Type B pancreatic cell (in vitro differentiated cells): ENCODE measurements at places on chromosomes 6 and 20. TPM values are rescaled to one million over a fixed set of nuclear protein-coding genes. Genes with fewer than 3 reads are reported as not detected.

- H3K27me3 ChIP-seq = peaks cover 8% of the 10 kb centered on the region
- no peaks in the 10 kb centered on the region for H3K36me3 ChIP-seq
- no peaks in the 10 kb centered on the region for H3K4me1 ChIP-seq
- no peak for DNase-seq
- H3K4me3 ChIP-seq = no peak overlapping the region
Measured at GRCh38 chr20:46774236-46774635, 64.8 kb downstream of the SLC2A10 start.

GRCh38 chr20:49471397-49471796 is 11.1 kb downstream of the KCNB1 start:
- no peak for DNase-seq
- peaks cover 37% of the 10 kb centered on the region for H3K27me3 ChIP-seq
- no peak overlapping the region for H3K27ac ChIP-seq
- H3K4me3 ChIP-seq = no peak overlapping the region
- no peaks in the 10 kb centered on the region for H3K36me3 ChIP-seq

DNA sequence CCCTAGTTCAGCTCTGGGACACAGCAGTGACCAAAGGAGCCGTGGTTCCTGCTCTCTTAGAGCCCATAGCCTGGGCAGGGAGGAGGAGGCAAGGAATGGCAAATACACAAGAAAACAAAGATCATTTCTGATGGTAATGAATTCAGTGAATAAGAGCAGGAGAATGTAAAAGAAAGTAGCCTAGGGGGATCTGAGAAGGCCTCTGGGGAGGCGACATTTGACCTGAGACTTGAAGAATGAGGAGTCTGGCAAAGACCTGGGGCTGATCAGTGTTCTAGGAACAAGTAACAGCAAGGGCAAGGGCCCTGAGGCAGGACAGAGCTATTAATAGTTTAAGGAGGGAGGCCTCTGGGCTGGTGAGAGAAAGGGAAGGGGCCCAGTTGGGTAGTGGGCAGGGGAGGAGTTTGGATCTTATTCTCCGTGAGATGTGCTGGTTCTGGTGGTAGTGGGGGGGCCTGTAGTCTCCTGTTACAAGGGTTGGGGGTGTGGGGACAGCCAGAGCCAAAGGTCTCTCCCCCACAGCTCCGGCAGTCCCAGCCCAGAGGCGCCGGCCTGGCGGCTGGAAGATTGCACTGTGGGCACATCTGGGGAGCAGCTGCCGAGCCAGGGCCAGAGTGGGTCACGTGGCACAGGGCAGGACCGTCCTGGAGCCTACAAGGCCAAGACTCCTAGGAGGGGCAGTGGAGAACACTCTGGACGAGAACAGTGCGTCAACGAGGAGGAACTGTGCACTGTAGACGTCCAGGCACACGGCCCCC is 9.3 kb upstream of the ID1 start:
- peak overlapping the region; percentile 46 for H3K4me3 ChIP-seq
- H3K27ac ChIP-seq = peak overlapping the region; percentile 85

GRCh38 chr20:55513954-55514353 is 491.4 kb downstream of the CBLN4 start:
- H3K4me1 ChIP-seq = peaks cover 14% of the 10 kb centered on the region
- H3K4me3 ChIP-seq = no peak overlapping the region
- H3K27ac ChIP-seq = no peak overlapping the region
- no peak for DNase-seq
- H3K27me3 ChIP-seq = peaks cover 14% of the 10 kb centered on the region
- H3K36me3 ChIP-seq = no peaks in the 10 kb centered on the region

GRCh38 chr20:24102290-24102689 is 113.7 kb upstream of the GGTLC1 start:
- no peak overlapping the region for H3K4me3 ChIP-seq
- H3K27me3 ChIP-seq = peaks cover 57% of the 10 kb centered on the region
- no peak for DNase-seq
- no peak overlapping the region for H3K27ac ChIP-seq
- peaks cover under 1% of the 10 kb centered on the region for H3K4me1 ChIP-seq

- peaks cover 39% of the 10 kb centered on the region for H3K4me1 ChIP-seq
- peak overlapping the region; percentile 97 for H3K27ac ChIP-seq
- H3K4me3 ChIP-seq = peak overlapping the region; percentile 98
- DNase-seq = no peak
- H3K27me3 ChIP-seq = no peaks in the 10 kb centered on the region
- peaks cover 23% of the 10 kb centered on the region for H3K36me3 ChIP-seq
Measured at GRCh38 chr6:4017834-4018170, 61.1 kb downstream of the FAM217A start.

GRCh38 chr20:58627212-58628072 is 23.6 kb upstream of the STX16 start:
- no peaks in the 10 kb centered on the region for H3K36me3 ChIP-seq
- H3K27ac ChIP-seq = no peak overlapping the region
- peaks cover 15% of the 10 kb centered on the region for H3K4me1 ChIP-seq
- H3K27me3 ChIP-seq = peaks cover 5% of the 10 kb centered on the region

DNA sequence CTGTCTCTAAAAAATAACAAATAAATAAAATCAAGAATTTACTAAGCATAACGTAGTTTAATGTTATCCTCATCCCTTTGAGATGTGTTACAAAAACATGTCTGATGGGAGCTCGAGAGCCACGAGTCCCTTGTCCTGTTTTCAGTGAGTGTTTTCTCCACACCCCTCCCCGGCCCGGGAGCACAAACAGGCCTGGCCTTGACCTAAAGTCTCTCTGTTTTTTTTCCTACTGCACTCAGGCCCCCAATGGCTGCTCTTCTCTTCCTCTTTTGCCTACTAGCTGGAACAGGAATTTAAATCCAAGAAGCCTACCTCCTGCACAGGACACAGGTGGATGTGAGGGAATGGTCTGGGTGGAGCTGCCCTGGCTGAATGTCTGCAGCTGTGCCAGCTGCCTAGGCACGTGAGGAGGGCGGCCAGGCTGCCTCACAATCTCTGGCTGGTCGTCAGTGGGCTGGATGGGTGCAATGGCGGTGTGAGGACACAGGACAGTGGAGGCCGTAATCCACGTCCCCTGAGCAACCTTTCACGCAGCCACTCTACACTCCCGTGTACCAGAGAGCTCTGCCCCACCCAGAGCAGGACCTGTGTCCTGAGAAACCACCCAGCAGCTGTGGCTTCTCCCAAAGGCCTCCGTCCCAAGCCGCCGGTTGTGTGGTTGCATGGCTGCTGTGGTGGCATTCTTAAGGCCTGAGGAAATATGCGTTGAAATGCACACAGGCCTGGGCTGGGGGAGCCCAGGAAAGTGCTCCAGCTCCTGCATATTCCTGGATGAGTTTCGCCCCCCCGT is 117.5 kb downstream of the FAM120B start:
- H3K27me3 ChIP-seq = peaks cover 8% of the 10 kb centered on the region
- H3K4me1 ChIP-seq = peaks cover 5% of the 10 kb centered on the region
- no peak overlapping the region for H3K4me3 ChIP-seq
- no peak overlapping the region for H3K27ac ChIP-seq
- H3K36me3 ChIP-seq = no peaks in the 10 kb centered on the region
- peak; percentile 53 for DNase-seq

DNA sequence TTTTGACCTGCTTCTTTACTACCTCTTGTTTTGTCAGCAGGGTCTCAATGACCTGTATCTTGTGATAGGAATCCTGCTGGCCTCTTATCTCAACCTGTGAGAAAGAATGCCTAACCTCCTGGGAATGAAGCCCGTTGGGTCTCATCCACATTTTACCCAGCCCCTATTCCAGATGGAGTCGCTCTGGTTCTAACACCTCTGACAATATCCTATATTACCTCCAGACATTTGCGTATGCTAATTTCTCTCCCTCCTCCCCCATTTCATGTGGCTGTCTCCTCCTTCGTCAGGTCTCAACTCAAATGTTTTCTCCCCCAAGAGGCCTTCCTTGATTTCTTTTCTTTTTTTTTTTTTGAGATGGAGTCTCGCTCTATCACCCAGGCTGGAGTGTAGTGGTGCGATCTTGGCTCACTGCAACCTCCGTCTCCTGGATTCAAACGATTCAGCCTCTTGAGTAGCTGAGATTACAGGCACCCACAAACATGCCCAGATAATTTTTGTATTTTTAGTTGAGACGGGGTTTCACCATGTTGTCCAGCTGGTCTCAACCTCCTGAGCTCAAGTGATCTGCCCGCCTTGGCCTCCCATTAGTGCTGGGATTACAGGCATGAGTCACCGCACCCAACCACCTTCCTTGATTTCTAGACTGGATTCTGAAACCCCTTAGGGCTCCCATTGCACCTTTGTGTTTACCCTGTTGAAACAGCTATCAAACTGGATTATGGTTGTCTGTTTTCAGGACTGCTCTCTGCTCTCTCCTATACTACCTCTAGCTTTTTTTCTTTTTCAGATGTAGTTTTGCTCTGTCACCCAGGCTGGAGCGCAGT is 49.5 kb upstream of the B4GALT5 start:
- H3K27me3 ChIP-seq = no peaks in the 10 kb centered on the region
- DNase-seq = no peak
- no peaks in the 10 kb centered on the region for H3K36me3 ChIP-seq
- H3K27ac ChIP-seq = no peak overlapping the region
- peaks cover 20% of the 10 kb centered on the region for H3K4me1 ChIP-seq
- no peak overlapping the region for H3K4me3 ChIP-seq

- H3K27ac ChIP-seq = no peak overlapping the region
- H3K4me1 ChIP-seq = no peaks in the 10 kb centered on the region
- H3K27me3 ChIP-seq = no peaks in the 10 kb centered on the region
- H3K36me3 ChIP-seq = peaks cover 10% of the 10 kb centered on the region
- DNase-seq = no peak
Measured at GRCh38 chr20:50586531-50587232, 76.5 kb downstream of the PTPN1 start.

DNA sequence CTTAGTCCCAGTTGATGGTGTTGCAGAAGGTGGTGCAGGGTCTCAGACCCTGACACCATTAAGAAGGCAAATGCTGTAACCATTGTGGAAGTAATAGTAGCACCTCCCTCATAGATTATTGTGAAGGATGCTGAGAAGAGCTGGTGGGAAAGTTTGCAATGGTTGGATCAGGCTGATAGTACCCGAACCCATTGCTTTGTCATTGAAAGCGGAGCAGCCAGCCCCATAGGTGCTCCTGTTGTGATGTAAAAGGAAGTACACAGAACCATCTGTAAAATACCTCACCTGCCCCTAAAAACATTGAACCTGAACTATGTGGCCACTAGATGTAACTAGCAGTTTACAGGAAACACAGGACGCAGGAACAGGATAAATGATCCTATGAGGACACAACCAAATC is 31.5 kb downstream of the RIOK1 start:
- H3K4me1 ChIP-seq = peaks cover 19% of the 10 kb centered on the region
- no peaks in the 10 kb centered on the region for H3K27me3 ChIP-seq
- H3K27ac ChIP-seq = peak overlapping the region; percentile 13
- DNase-seq = no peak

GRCh38 chr6:7532821-7533220 is 8.7 kb upstream of the DSP start:
- H3K27me3 ChIP-seq = no peaks in the 10 kb centered on the region
- H3K27ac ChIP-seq = peak overlapping the region; percentile 93

DNA sequence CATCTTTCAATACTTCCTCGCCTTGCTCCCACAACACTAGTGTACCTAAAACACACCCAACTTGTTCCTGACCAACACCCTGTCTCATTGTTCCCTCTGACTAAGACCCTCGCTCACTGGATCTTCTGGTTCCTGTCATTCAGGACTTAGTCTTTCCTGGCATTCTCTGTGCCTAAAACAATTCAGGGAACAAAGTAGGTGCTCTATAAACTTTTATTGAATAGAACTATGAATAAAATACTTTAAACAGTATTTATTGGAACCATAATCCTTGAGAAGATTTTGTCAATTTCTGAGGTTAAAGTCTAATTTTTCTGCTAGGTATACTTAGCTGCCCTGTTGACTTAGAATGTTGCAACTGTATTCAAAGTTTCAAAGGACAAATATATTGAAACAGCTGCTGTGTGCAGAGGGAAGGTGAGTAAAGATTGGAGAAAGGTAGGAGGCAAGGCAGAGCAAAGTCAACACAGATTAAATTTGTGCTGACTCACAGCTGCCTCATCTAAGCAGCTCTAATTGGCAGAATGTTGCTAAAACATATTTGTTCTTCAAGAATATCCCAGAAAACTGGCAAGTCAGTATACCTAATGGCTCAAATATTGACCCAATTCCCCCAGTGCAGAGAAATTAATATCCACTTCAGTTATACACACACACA is 37.6 kb downstream of the GSTA2 start:
- DNase-seq = no peak
- H3K27ac ChIP-seq = peak overlapping the region; percentile 84
- H3K27me3 ChIP-seq = no peaks in the 10 kb centered on the region
- peaks cover 5% of the 10 kb centered on the region for H3K4me1 ChIP-seq
- no peaks in the 10 kb centered on the region for H3K36me3 ChIP-seq
- peak overlapping the region; percentile 8 for H3K4me3 ChIP-seq

- peaks cover 9% of the 10 kb centered on the region for H3K36me3 ChIP-seq
- H3K4me1 ChIP-seq = peaks cover 67% of the 10 kb centered on the region
- DNase-seq = no peak
- H3K4me3 ChIP-seq = peak overlapping the region; percentile 64
Measured at GRCh38 chr6:149337320-149337719, 19.8 kb downstream of the TAB2 start.

DNA sequence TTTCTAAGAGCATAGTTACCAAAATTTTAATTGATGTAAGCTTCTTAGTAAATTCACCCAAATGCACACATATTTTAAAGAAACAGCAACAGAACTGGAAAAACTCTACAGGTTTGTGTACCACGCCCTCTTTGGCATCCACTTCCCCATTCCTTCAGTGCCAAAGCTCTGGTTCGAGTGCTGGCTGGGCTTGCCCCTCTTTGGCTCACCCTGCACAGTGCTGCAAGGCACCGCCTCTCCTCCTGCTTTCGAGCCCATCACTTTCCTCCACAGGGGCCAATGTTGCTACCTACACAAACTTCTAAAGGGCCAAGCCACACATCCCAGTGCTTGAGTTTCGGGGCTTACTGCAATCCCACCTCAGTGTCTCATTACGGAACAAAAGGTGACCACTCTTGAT is 9.6 kb downstream of the LRP11 start:
- DNase-seq = no peak
- H3K27ac ChIP-seq = peak overlapping the region; percentile 99
- H3K4me1 ChIP-seq = peaks cover 26% of the 10 kb centered on the region
- peak overlapping the region; percentile 63 for H3K4me3 ChIP-seq

- H3K27ac ChIP-seq = peak overlapping the region; percentile 99
- H3K27me3 ChIP-seq = no peaks in the 10 kb centered on the region
- DNase-seq = no peak
- H3K36me3 ChIP-seq = peaks cover 14% of the 10 kb centered on the region
- H3K4me1 ChIP-seq = peaks cover 46% of the 10 kb centered on the region
Measured at GRCh38 chr20:35663516-35664465, 909 bp downstream of the CPNE1 start.

DNA sequence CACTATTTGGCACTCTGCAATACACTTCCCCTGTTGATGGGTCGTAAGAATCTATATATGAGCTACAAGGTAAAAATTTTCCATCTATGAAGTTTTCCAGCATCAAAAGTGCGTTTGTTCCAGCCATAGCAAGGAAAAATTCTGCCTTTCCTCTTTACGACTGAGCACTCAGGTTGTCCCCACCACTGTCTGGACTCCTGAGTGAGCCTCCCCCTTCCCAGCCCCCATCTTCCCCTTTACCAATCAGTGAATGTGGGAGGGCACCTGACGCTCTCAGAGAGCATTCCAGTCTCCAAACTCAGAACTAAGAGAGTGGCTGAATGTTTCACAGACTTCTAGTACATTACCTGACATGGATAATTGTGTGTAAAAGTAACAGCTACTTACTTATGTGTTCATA is at the start of gene ALDH8A1:
TSS of gene ALDH8A1 (minus strand) at position 175 of the 400 bp plus-strand sequence. CDS start at position 127, 48 bp downstream.
- no peaks in the 10 kb centered on the region for H3K36me3 ChIP-seq
- no peak within 1 kb of the TSS for H3K27ac ChIP-seq
- H3K4me3 ChIP-seq = no peak within 1 kb of the TSS
- no peaks in the 10 kb centered on the region for H3K27me3 ChIP-seq
- no peaks in the 10 kb centered on the region for H3K4me1 ChIP-seq

ENPP3 gene
- 0.07 and 0.82 TPM in 2 replicates for total RNA-seq

FRMD1 gene
- total RNA-seq = 0.17 and 0.33 TPM in 2 replicates

ULBP2 gene
- total RNA-seq = 1.4 TPM in 1 of 2 replicates, not detected in the other

AVP gene
- total RNA-seq = not detected in 2 replicates

POLH gene
- 33.2 and 37.6 TPM in 2 replicates for total RNA-seq

MUC22 gene
- total RNA-seq = 1.6 and 4.9 TPM in 2 replicates

BPHL gene
- total RNA-seq = 50.3 and 56.2 TPM in 2 replicates

CLVS2 gene
- 0.62 and 0.75 TPM in 2 replicates for total RNA-seq

NT5E gene
- 6.6 and 11.6 TPM in 2 replicates for total RNA-seq

BNIP5 gene
- 1.4 and 2.1 TPM in 2 replicates for total RNA-seq
